Fibroblast of lung (primary cell): ENCODE measurements at places on chromosomes 6 and 20. TPM values are rescaled to one million over a fixed set of nuclear protein-coding genes. Genes with fewer than 3 reads are reported as not detected.

GRCh38 chr20:14407336-14407735, 69.9 kb upstream of the FLRT3 start:
- no peak overlapping the region for H3K27ac ChIP-seq
- H3K4me3 ChIP-seq, result no peak overlapping the region
- no peak for DNase-seq
- H3K36me3 ChIP-seq, result no peaks in the 10 kb centered on the region

DNA sequence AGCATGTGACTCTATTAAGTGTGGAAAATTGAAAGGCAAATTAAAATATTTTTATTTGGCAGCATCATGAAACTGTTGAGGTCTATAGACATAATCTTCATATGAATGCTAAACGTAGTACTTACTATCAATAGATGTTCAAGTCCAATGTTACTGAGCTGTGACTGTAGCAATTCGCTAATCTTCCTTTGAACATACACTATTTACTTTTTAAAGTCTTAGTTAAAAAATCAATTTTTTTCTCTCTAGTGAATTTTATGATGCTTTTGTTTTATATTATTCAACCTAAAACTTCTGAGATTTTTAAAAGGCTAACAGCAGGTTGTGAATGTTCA, 85.2 kb upstream of the ELOVL5 start:
- no peaks in the 10 kb centered on the region for H3K4me1 ChIP-seq
- H3K27ac ChIP-seq, result no peak overlapping the region
- no peak for DNase-seq
- H3K27me3 ChIP-seq, result no peaks in the 10 kb centered on the region
- no peak overlapping the region for H3K4me3 ChIP-seq

GRCh38 chr20:62186887-62187866, 4.3 kb downstream of the MTG2 start:
- DNase-seq, result peak; percentile 42
- H3K36me3 ChIP-seq, result no peaks in the 10 kb centered on the region
- H3K27ac ChIP-seq, result no peak overlapping the region
- H3K4me3 ChIP-seq, result no peak overlapping the region

DNA sequence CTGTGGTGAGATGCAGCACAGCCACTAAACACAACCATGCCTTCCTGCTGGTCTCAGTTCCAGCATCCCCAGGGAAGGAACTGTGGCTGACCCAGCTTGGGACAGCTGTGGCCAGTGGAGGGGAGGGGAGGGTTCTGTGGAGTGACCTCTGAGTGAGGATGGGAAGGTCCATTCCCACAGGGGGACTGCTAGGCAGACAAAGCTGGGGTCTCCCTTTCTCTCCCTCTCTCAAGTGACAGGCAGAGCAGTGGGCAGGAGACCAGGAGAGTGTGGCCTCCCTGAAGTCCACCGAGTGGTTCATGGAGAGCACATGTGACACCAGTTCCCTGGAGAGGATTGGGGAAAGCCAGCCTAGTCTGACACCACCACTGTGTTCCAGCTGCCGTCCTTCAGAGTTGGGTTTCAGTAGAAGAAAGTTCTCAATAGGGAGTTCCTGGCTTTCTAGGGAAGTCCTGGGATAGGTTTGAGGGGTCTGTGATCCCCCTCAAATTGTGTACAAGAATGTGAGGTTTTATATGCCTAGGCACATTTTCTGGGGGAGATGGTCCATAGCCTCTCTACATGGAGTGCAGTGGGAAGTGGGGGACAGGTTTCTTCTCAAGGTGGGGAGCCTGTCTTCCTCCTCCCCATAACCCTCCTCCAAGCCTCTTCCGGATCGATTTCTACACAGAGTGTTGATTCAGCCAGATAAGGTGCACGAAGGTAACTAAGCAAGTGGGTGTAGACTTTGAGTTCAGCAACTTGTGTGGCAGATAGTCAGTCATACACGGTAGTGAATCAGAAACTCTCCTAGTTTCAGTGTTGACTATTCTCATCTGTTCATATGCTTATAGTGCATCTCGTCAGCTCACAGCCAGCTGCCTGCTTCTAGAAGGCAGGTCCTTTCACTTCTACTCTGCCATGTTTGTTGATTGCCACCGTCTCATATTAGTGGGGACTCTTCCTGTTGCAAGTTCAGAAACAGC, 18.9 kb downstream of the MANBAL start:
- no peak for DNase-seq
- no peaks in the 10 kb centered on the region for H3K27me3 ChIP-seq
- peaks cover 6% of the 10 kb centered on the region for H3K4me1 ChIP-seq
- peaks cover 6% of the 10 kb centered on the region for H3K36me3 ChIP-seq
- H3K4me3 ChIP-seq, result no peak overlapping the region

The VSTM2L gene
- 1.5 and 1.7 TPM in 2 replicates for total RNA-seq

The COL11A2 gene
- 0.17 and 0.26 TPM in 2 replicates for total RNA-seq

- H3K4me1 ChIP-seq, result no peaks in the 10 kb centered on the region
- no peak for DNase-seq
- no peak overlapping the region for H3K4me3 ChIP-seq
Measured at GRCh38 chr6:39327507-39327906, 5.0 kb upstream of the KCNK16 start.

DNA sequence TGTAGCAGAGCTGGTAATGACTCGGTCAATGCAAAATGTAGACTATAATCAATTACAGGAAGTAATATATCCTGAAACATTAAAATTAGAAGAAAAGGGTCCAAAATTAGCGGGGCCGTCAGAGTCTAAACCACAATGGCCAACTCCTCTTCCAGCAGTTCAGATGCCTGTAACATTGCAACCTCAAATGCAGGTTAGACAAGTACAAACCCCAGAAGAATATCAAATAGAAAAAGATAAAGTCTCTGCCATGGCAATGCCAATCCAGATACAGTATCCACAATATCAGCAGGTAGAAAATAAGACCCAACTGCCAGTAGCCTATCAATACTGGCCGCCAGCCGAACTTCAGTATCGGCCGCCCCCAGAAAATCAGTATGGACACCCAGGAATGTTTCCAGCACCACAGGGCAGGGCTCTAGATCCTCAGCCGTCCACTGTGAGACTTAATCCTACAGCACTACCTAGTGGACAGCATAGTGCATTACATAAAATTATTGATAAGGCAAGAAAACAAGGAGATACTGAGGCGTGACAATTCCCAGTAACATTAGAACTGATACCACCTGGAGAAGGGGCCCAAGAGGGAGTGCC, 158.4 kb downstream of the GPX5 start:
- H3K27me3 ChIP-seq, result no peaks in the 10 kb centered on the region
- H3K27ac ChIP-seq, result no peak overlapping the region
- DNase-seq, result peak; percentile 30

- no peak overlapping the region for H3K27ac ChIP-seq
- H3K27me3 ChIP-seq, result no peaks in the 10 kb centered on the region
- H3K4me1 ChIP-seq, result peaks cover 7% of the 10 kb centered on the region
- DNase-seq, result peak; percentile 74
Measured at GRCh38 chr6:135534773-135535380, 37.3 kb upstream of the AHI1 start.

The PPP1R3D gene
- total RNA-seq, result 5.6 and 7.4 TPM in 2 replicates

- H3K4me3 ChIP-seq, result no peak overlapping the region
- no peaks in the 10 kb centered on the region for H3K27me3 ChIP-seq
- no peaks in the 10 kb centered on the region for H3K36me3 ChIP-seq
- no peak overlapping the region for H3K27ac ChIP-seq
- no peaks in the 10 kb centered on the region for H3K4me1 ChIP-seq
Measured at GRCh38 chr6:7813704-7814103, 87.8 kb downstream of the BMP6 start.

- H3K4me1 ChIP-seq, result no peaks in the 10 kb centered on the region
- no peaks in the 10 kb centered on the region for H3K36me3 ChIP-seq
- no peaks in the 10 kb centered on the region for H3K27me3 ChIP-seq
- H3K27ac ChIP-seq, result no peak overlapping the region
- DNase-seq, result peak; percentile 94
Measured at GRCh38 chr20:362271-363254, 15.7 kb downstream of the NRSN2 start.

- no peak overlapping the region for H3K4me3 ChIP-seq
- H3K4me1 ChIP-seq, result peaks cover 4% of the 10 kb centered on the region
- no peaks in the 10 kb centered on the region for H3K27me3 ChIP-seq
Measured at GRCh38 chr6:52390361-52390727, 28.4 kb downstream of the PAQR8 start.

The MYL9 gene
- 9.2 and 25.4 TPM in 2 replicates for total RNA-seq

DNA sequence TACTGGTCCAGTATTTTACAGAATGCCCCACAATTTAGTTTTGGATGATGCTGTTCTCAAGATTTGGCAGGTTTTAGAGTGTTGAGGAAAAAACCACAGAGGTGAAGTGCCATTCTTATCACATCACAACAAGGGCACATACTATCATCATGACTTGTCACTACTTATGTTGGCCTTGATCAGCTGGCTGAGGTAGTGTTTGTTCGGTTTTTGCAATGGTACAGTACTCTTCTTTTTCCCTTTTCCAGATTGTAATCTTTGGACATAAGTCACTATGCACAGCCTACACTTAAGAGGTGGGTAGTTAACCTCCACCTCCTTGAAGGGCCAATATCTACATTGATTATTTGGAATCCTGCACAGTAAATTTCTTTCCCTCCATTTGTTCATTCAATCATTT, 8.8 kb downstream of the TENT5A start:
- DNase-seq, result peak; percentile 69
- H3K36me3 ChIP-seq, result no peaks in the 10 kb centered on the region
- no peaks in the 10 kb centered on the region for H3K4me1 ChIP-seq
- no peak overlapping the region for H3K4me3 ChIP-seq

DNA sequence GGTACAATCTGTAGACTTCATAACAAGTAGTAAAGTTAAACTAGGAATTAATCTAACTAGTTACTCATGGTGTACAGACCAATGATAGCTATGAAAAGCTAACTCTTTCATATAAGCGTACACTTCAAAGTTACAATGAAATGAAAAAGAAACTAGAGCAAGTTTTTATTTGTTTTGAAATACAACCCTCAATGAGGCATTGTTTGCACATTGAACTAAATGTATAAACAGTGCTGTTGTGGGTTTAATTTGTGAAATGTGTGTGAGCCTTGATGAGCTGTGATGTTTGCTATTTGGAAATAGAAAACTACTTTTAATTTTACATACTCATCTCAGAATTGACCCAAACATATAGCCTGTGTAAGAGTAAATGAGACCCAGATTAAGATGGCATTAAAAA, 11.1 kb upstream of the EYA4 start:
- no peak overlapping the region for H3K4me3 ChIP-seq
- no peaks in the 10 kb centered on the region for H3K4me1 ChIP-seq
- no peaks in the 10 kb centered on the region for H3K36me3 ChIP-seq
- no peak for DNase-seq

DNA sequence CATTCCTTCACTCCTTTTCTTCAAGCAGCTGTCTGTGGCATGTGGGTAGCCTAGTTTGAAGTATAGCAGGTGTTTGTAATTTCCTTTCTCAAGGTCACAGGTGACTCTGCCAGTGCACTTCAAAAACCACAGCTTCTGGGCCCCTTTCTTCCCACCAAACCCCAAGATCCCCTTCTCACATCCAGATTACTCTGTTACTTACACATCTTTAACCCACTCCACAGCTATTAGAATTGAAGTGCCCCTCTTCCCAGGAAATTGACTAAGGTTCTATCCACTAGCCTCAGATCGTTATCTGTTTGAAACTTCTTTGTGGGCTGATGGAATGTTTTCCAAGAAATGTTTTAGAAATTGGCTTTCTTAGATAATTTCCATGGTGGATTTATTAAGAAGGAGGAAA, 150.8 kb downstream of the AHI1 start:
- no peaks in the 10 kb centered on the region for H3K27me3 ChIP-seq
- no peak overlapping the region for H3K4me3 ChIP-seq
- no peaks in the 10 kb centered on the region for H3K4me1 ChIP-seq
- no peak for DNase-seq
- no peaks in the 10 kb centered on the region for H3K36me3 ChIP-seq

DNA sequence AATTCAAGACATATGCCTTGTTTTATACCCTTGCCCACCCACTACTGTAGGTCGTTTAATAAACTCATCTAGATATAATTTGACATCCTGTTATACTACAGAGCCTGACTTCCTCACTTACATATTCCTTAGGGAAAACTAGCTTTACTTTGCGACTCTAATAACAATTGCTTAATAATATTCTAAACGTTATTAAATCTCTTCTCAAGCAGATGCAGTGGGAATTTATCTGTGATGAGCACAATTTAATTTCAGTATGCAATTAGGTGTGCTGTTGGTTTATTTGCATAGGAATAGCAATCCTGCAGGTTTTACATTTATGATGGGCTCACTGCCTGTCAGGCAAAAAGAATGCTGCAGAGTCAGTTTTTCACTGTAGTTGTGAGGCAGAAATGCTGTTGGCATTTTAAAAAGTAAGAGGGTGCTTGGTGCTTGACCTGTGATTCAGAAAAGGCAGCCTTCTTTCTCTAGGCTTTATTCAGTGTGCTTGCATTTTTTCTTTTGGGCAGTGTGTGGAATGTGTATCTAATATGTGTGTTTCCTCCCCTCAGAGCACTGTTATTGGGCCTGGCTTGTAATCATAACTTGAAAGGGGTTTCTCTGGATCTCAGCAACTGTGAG, 152.3 kb upstream of the SCGN start:
- H3K36me3 ChIP-seq, result no peaks in the 10 kb centered on the region
- H3K27me3 ChIP-seq, result no peaks in the 10 kb centered on the region
- no peak overlapping the region for H3K27ac ChIP-seq
- H3K4me1 ChIP-seq, result no peaks in the 10 kb centered on the region
- H3K4me3 ChIP-seq, result no peak overlapping the region
- DNase-seq, result no peak

- peak overlapping the region; percentile 70 for H3K27ac ChIP-seq
- H3K4me1 ChIP-seq, result peaks cover 5% of the 10 kb centered on the region
- no peak overlapping the region for H3K4me3 ChIP-seq
- H3K27me3 ChIP-seq, result no peaks in the 10 kb centered on the region
- H3K36me3 ChIP-seq, result no peaks in the 10 kb centered on the region
- DNase-seq, result peak; percentile 84
Measured at GRCh38 chr6:154292855-154293519, 63.6 kb downstream of the IPCEF1 start.

- no peak overlapping the region for H3K27ac ChIP-seq
- H3K4me3 ChIP-seq, result no peak overlapping the region
- H3K36me3 ChIP-seq, result no peaks in the 10 kb centered on the region
- H3K27me3 ChIP-seq, result no peaks in the 10 kb centered on the region
- DNase-seq, result no peak
Measured at GRCh38 chr6:100565439-100566104, 100.9 kb upstream of the SIM1 start.

The SLC17A1 gene
- total RNA-seq, result not detected in 2 replicates

- H3K27ac ChIP-seq, result no peak overlapping the region
- no peaks in the 10 kb centered on the region for H3K27me3 ChIP-seq
- H3K4me3 ChIP-seq, result no peak overlapping the region
- peaks cover 2% of the 10 kb centered on the region for H3K4me1 ChIP-seq
Measured at GRCh38 chr6:38432479-38432878, 207.2 kb downstream of the BTBD9 start.

DNA sequence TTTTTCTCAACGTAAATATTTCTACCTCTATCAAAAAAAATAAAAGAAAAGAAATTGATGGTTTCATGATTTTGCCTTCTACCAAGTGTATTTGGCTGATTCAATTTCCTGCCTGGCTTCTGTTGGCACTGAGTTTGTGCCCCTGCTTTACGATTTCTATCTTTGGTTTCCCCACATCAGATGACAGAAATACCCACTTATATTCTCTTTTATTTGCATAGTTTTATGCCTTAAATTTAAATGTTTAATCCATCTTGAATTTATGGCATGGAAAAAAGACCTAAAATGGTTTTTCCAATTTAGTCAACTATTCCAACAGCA, 34.3 kb downstream of the RNF24 start:
- H3K27ac ChIP-seq, result peak overlapping the region; percentile 79
- DNase-seq, result no peak
- no peak overlapping the region for H3K4me3 ChIP-seq

- no peaks in the 10 kb centered on the region for H3K4me1 ChIP-seq
- no peak overlapping the region for H3K4me3 ChIP-seq
- no peak for DNase-seq
- no peaks in the 10 kb centered on the region for H3K36me3 ChIP-seq
- no peak overlapping the region for H3K27ac ChIP-seq
Measured at GRCh38 chr6:20325641-20326421, 75.8 kb upstream of the E2F3 start.
